PC-9 (cell line): ENCODE measurements at places on chromosomes 3 and 15. TPM values are rescaled to one million over a fixed set of nuclear protein-coding genes. Genes with fewer than 3 reads are reported as not detected.
A peak's percentile ranks its signal among the peaks of the same experiment; 100 is the strongest.

INSYN1 gene
- not detected in 2 replicates for total RNA-seq

COL8A1 gene
- total RNA-seq, result 6.6 and 8.1 TPM in 2 replicates

ALDH1L1 gene
- total RNA-seq, result 46.9 and 50.0 TPM in 2 replicates

- H3K4me1 ChIP-seq, result peaks cover 22% of the 10 kb centered on the region
- H3K27ac ChIP-seq, result peak overlapping the region; percentile 79
- no peaks in the 10 kb centered on the region for H3K27me3 ChIP-seq
- no peaks in the 10 kb centered on the region for H3K36me3 ChIP-seq
- no peak overlapping the region for H3K4me3 ChIP-seq
Observed at GRCh38 chr3:23600167-23600871, 205.4 kb upstream of the UBE2E1 start.

DNA sequence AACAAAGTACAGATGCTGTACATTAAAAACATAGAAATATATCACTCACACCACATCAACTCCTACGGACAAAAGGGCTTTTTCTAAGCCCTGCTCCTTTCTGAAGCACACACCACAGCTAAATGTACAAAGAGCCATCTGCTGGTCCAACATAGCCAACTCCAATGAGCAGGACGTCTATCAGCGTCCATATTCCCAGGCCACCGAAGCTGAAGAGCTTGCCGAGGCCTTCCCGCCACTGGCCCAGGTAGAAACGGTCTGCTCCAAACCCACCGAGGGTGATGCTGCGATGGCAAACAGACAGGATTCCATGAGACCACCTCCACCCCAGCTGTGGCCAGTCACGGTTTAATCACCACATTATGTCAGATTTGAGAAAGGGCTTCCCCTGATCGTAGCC, 9.8 kb downstream of the TM2D3 start:
- H3K27me3 ChIP-seq, result no peaks in the 10 kb centered on the region
- H3K4me3 ChIP-seq, result no peak overlapping the region
- peaks cover 21% of the 10 kb centered on the region for H3K4me1 ChIP-seq
- DNase-seq, result no peak

- no peaks in the 10 kb centered on the region for H3K27me3 ChIP-seq
- no peaks in the 10 kb centered on the region for H3K36me3 ChIP-seq
Observed at GRCh38 chr3:85180-85579, 111.4 kb upstream of the CHL1 start.
